ENCODE measurements at places on chromosomes 4 and X.

- no peak for DNase-seq
Measured at GRCh38 chrX:18890724-18891547, 93.0 kb downstream of the PHKA2 start.

DNA sequence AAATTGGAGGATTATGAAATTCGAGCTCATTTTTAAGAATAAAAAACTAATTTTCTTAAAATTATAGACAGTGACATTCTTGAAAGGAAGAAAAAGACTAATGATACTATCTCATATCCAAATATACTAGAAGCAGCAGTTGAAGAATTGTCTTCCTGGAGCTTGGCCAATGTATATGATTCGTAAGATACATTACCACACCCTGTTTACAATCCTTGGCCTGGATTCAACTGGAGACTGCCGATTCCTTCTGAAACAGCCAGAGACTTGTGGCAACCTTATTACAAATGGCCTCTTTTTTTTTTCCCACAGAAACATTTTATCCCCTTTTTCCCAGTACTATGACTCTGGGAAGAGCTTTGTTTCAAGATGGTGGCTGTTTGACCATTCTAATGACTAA, 571.2 kb upstream of the FAT1 start:
- DNase-seq, result no peak

GRCh38 chrX:56318076-56318475, 85.9 kb downstream of the KLF8 start:
- DNase-seq, result no peak

DNA sequence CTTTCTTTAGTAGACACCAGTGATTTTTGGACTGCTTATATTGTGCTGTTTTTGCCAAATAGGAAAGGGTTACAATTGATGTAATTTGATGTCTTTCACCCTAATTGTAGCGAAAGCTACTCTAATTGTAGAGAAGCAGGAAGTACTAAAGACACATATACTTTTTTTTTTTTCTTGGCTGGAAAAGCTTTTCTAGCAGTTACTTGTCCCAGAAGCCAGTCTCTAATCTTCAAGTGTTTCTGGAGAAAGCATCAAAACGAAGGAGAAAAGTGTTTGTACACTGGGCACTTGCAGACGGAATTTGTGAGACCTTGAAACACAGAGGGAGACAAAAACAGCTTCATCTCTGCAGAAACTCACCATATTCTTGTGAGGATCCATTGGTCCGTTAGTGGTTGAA, 616.5 kb upstream of the LCORL start:
- DNase-seq, result no peak

DNA sequence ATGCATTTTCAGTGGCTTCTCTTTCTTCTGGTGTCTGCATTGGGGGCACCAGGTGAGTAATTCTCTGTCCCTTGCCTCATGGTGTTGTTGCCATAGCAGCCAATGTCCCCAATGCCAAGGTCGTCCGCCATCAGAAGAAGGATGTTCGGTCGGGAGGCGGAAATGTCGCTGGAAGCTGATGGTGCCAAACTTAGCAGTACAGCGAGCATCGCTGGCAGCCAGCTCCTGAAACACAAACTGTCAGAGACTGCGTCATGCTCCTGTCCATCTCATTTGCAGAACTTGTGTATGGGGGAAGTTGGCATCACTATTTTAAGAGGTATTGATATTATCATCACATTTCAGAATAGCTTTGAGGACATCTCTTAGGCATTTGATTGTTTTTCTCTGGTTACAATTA, 29.1 kb upstream of the ARSD start:
- no peak for DNase-seq

- DNase-seq, result no peak
Measured at GRCh38 chr4:184695178-184695896, 38.6 kb downstream of the CENPU start.

DNA sequence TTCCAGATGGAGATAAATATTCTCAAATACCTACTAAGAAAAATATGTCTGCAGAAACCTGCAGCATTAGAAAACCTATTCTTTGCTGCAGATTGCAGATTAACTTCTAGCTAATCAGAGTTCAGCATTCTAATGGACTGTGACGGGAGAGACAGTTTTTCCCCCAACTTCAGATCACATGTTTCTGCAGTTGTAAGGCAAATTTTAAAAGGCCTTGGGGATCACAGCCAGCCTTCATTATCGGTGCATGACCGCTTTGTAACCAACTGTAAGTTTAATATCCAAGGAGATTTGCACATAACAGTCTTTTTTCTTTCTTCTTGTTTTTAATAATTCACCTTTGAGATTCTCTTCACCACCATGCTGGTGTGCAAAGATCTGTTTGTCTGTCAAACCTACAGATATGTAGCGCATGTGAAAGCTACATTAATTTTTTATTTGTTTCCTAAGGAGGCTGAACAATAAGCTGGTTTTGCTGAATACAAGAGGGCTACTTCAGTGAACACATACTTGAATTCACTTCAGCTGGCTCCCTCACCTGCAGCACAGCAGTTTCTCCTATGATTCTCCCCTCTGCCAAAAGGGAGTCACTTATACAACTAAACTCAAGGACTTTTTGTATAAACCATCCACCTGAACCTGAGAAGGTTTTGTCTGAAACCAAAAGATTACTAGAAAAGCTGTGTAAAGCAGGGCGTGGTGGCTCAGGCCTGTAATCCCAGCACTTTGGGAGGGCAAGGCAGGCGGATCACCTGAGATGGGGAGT, 488.5 kb downstream of the RPA4 start:
- no peak for DNase-seq

GRCh38 chrX:29435396-29435795, 780.0 kb upstream of the MAGEB2 start:
- DNase-seq, result no peak

- no peak for DNase-seq
Measured at GRCh38 chr4:139912445-139912844, 241.5 kb downstream of the MAML3 start.

DNA sequence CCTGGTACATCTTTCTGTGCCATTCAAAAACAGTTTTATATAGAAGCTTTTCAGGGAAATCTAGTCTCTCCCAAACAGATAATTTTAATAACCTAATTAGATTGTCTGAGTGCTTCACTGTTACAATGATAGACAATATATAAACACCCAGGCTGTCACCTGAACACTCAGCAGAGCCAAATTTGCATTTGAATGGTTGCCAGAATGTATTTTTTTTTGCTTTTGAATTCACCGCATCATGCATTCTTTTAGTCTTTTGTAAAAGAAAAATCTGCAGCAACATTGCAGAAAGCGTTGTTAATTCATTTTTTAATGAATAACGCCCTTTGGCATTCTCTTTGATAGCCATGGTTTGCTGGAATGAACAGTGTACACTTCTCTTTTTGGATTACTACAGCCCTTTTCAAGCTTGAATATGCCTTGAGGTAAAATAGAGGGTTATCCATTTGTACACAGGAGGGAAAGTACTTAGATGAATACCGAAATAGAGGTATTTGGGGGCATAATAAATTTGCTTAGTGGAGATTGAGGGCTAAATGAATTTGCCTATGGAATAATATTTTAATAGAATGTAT, 175.0 kb upstream of the EPHA5 start:
- DNase-seq, result no peak

GRCh38 chr4:110170861-110171260, 27.6 kb downstream of the ELOVL6 start:
- no peak for DNase-seq

- DNase-seq, result no peak
Measured at GRCh38 chrX:7390441-7390840, 242.5 kb upstream of the PUDP start.

DNA sequence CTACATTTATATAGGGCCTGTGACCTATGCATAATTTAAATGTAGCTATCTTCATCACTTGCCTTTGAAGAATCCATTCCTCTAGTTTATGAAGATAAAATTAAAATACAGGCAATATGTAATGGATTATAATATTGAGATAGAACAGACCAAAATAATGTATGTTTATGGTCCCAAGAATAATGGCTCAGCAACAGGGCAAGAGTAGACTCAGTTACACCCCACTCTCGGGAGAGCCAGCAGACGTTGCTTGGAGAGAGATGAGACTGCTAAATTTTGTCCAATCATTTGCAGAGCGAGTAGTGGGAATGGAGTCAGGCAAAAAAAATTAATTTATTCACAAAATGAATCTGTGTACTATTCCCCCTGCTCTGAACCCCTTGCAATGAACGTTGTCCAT, 223.2 kb upstream of the FAT4 start:
- no peak for DNase-seq

DNA sequence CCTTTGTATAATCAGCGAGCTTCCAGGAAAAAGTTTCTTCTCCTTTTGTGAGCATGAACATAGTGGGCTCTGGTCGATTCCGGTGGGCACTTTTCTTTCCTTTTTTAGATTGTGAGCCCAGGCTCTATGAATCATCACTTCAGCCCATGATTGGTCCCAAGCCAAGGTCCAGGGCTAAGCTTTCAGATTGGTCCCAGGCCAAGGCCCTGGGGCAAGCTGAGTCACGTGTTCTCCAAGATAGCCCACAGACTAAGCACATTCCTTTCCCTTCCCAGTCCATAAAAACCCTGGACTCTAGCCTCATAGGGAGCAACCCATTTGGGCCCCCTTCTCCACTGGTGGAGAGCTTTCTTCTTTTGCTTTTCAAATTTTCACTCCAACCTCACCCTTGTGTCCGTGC, 430.5 kb downstream of the NAP1L3 start:
- DNase-seq, result no peak

DNA sequence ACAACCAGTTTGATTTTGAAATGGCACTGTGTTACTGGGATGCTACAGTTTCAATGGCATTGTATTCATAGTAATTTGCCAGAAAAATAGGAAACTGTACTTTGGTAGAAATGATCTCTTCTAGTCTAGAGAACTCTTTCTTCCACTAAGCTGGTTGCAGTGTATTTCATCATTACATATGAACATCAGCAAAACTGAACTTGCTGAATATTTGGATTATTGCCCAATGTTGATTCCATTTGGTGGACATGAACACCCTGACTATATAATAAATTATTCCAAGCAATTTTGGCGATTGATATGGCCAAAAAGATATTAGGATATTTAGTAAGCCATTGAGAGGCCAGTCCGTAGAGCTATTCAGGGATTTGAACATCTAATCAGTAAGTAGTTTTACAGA, 191.8 kb upstream of the CXorf66 start:
- no peak for DNase-seq

DNA sequence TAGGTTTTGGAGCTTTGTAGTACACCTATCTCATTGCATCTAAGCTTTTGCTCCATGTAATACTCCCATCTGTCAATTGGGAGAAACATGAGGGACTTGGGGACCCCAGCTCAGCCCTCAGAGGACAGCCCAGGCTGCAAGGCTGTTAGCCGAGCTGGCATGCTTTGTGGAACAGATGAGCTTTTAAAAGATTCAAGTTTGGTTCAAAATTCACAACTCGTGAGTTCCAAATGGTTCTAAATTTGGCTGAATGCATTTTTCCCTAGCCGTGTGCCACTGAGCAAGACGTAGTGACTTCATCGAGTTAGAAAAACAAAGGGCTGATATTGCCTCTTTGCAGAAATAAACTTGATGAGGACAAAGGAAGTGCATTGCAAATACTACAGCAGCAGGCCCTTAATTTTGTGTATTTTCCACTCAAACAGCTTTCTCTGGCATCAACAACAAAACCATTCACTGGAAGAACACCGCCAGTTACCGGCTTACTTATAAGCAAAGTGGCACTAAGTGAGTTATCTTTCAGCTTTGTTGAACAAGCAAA, 165.0 kb upstream of the HS3ST1 start:
- DNase-seq, result no peak

Data from chondrocyte (in vitro differentiated cells).